ENCODE measurements at places on chromosomes 12 and 14.

DNA sequence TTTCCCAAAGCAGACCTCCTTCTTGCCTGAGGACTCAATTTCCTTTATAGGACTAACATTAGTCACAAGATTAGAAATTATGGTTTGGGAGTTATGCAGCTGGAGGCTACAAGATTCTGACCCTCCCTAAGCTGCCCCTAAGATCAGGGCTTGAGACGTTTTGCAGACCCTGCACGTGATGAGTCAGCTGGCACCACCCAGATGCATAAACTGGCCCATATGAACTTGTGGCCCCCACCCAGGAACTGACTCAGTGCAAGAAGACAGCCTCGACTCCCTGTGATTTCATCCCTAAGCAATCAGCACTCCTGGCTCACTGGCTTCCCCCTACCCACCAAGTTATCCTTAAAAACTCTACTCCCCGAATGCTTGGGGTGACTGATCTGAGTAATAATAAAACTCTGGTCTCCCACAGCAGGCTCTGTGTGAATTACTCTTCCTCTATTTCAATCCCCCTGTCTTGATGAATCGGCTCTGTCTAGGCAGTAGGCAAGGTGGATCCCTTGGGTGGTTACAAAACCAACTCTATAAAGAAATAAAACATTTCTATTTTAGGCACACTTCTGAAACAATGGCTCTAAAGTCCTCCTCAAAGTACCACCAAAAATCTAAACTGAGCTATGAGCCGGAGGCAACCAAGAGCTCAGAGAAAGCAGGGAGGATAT lies 233.4 kb downstream of the TMEM132D start:
- no peak for DNase-seq

GRCh38 chr14:33930439-33930838 lies 20.4 kb downstream of the EGLN3 start:
- DNase-seq, result no peak

- no peak for DNase-seq
Measured at GRCh38 chr12:121264135-121264534, 32.4 kb downstream of the CAMKK2 start.

- DNase-seq, result no peak
Measured at GRCh38 chr14:89227496-89227836, 189.6 kb downstream of the FOXN3 start.

GRCh38 chr12:95789126-95790032 lies 1.2 kb downstream of the NTN4 start:
- DNase-seq, result no peak

- DNase-seq, result no peak
Measured at GRCh38 chr12:57627501-57628279, 5.3 kb downstream of the B4GALNT1 start.

- DNase-seq, result no peak
Measured at GRCh38 chr12:67515679-67516340, 132.7 kb upstream of the DYRK2 start.

- DNase-seq, result no peak
Measured at GRCh38 chr14:87873741-87874140, 119.2 kb downstream of the GALC start.

DNA sequence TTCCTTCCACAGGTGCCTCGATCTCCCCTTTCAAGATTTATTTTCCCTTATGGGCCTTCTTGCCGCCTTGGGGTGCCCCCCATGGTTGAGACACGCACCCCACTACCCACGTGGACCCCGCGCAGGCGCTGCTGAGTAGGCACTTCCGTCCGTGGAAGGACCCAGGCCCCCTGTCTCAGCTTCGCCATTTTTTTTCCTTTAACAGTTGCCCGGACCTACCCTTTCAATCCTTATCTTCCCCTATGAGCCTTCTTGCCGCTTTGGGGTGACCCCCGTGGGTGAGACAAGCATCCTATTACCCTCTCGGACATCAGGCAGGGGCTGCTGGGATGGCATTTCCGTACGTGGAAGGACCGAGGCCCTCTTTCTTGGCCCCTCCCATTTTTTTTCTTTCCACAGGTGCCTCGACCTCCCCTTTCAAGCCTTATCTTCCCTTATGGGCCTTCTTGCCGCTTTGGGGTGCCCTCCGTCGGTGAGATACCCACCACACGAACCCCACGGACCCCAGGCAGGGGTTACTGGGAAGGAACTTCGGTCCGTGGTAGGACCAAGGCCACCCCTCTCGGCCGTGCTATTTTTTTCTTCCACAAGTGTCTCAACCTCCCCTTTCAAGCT lies 268.2 kb downstream of the ALG10 start:
- no peak for DNase-seq

DNA sequence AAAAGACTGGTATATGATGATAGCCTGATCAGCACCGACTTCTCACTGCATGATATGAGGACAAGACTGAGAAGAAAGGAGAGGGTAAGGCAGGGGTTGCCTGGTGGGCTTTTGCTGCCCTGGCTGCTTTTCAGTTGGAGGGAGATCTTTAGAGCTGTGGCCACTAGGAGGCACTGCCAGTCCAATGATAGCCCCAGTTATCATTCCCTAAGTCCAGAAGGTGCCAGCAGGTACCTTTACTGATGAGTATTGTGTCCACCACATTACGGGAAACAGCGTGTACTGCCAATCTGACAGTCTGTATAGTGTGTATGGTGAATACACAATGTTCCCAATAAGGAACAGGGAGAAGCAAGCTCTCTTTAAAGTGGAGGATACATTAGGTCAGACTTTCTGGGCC lies 55.8 kb upstream of the CCDC175 start:
- peak; percentile 8 for DNase-seq

GRCh38 chr12:130601327-130601726 lies 114.8 kb downstream of the RIMBP2 start:
- DNase-seq, result no peak

DNA sequence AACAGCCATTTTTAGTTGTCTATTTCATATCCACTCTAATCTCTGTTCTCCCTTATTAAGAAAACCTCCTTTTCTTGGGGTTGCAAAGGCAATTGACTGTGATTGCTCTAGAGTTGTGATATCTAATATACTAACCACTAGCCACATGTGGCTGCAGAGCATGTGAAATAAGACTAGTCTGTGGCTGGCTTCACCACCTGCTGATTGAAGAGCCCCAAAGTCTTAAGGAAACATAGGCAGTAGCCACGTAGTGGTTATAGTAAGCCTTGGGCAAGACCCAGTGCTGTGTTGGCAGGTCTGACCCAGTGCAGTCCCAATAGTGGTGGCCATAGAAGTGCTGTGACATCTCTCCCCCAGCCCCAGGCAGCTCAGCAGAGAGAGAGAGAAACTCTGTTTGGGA lies 28.4 kb upstream of the ATP2B1 start:
- no peak for DNase-seq

DNA sequence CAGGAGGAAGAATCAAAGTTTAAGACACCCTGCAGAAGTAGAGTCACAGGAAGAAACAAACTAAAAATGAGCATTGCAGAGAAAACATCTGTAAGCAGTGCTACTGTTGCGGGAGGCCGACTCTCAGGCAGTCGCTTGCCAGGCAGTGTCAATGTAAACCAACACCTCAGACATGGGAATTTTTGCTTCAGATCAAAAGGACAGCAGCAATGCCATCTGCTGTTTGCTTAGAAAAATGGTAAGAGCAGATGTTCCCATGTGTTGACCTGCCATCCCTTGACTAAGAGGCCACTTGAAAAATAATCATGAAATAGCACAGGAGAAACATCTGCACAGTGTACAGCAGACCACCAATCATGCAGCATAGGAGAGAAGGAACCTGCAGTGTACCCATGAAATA lies 196.6 kb downstream of the SLC25A21 start:
- no peak for DNase-seq

GRCh38 chr14:104882991-104883660 lies 18.1 kb downstream of the CEP170B start:
- no peak for DNase-seq

- no peak for DNase-seq
Measured at GRCh38 chr14:104331871-104332605, 193.7 kb downstream of the KIF26A start.

DNA sequence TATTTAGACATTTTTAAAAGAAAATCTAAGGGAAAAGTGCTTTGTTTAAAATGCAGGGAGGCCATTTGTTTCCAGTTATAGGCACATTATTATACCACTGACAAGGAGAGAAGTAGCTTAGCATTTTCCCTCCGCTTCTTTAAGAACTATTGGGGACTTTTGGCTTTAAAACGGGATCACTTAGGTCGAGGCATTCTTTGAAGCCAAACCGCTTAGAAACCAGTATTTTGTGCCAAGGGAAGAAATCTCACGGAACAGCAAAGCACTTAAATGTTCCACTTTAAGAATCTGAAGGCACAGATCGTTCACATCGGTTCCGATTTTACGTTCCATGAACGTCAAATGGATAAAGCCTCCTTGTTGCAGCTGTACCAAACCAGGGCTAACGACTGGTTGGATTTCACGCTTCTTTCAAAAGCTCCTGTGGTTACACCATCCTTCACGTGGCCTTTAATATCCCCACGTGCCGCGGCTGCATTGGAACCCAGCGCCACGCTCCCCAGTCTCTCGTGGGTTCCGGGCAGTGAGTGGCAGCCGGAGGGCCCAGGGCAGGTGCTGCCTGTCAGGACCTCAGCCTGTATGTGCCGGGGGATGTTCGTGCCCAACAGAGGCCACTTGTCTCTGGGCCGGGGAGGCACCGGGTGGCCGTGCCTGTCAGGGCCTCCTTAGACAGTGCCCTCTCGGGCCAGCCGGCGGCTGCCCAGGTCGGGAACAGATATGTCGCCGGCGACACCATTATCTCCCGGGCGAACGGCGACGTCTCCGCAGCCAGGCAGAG lies 195.4 kb downstream of the KIF26A start:
- no peak for DNase-seq

DNA sequence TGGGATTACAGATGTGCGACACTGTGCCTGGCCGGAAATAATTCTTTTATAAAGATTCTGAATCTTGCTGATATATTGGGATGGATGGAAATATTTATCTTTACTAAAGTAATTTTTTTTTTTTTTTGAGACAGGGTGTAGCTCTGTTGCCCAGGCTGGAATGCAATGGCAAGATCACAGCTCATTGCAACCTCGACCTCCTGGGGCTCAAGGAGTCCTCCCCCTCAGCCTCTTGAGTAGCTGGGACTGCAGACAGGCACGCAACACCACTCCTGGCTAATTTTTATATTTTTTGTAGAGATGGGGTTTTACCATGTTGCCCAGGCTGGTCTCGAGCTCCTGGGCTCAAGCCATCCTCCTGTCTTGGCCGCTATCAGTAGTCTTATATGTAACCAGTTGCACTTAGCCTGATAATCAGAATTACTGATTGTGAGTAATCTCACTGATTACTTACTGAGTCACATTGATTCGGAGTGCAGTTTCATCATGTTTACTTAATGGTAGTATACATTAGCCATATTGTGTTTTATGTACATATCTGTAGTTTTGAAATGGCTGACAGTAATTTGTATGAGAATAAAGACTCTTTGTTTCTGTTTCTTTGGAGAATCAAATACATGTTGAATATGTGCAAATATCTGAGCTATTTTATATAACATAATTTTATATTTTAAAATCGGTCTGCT lies 50.4 kb upstream of the LRTM2 start:
- no peak for DNase-seq

GRCh38 chr12:10453156-10453555 lies at the start of gene KLRC1:
TSS of gene KLRC1 (minus strand) at chr12:10453377. CDS start at chr12:10451156, 2,221 bp downstream.
- DNase-seq, result no peak

DNA sequence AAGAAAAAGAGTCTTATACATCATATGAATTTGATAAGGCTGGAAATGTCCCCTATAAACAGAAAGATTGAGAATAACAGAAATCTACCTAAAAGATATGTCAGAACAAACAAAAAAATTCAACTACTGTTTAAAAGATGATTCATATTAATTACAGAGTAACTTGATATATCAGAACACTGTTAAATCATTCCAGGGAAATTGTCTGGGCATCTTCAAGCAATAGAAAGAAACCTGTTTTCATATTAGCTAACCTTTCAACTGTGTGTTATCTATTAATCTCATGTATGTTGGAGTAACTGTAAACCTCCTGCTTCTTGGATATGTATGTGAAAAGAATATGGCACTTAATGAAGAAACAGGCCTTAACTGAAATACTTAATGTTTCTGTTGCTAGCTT lies 96.7 kb downstream of the NUBPL start:
- DNase-seq, result no peak

- no peak for DNase-seq
Measured at GRCh38 chr14:102779084-102779462, 1.8 kb downstream of the TRAF3 start.

DNA sequence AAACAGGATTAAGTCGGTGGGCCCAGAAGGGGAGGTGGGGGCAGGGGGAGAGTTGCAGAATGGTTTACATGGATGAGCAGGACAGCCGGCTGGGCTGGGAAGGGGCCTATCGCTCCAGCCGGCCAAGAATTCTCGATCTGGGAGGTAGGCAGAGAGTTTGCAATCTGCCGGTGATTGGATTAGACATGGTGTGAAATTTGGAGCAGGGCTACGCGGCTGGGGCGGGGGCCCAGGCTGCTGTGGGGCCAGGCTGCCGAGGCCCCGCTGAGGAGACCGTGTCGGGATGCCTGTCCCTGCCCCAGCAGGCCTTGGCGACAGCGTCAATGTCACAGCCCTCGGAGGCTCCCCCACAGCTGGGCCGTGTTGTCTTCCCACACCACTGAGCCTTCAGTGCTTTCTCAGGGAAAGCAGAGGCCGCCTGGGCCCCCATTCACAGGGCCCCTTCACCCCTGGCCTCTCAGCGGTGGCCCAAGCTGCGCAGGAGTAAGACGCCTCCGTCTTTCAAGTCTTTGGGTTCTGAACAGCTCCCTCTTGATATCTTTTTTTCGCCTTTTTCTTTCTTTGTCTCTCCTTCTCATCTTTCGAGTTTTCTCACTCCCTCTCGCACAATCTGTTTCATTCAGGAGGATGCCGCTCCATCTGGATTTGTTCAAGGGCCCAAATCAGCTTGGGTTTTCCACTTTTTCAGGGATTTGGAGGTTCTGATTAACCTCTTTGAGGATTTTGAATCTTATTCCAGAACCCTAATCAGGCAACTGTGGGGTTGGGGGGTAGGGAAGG lies 117.5 kb upstream of the PARP11 start:
- no peak for DNase-seq

GRCh38 chr14:55881577-55882241 lies 236.5 kb upstream of the PELI2 start:
- DNase-seq, result no peak

- DNase-seq, result no peak
Measured at GRCh38 chr14:23443881-23444280, 8.4 kb upstream of the MYH7 start.

DNA sequence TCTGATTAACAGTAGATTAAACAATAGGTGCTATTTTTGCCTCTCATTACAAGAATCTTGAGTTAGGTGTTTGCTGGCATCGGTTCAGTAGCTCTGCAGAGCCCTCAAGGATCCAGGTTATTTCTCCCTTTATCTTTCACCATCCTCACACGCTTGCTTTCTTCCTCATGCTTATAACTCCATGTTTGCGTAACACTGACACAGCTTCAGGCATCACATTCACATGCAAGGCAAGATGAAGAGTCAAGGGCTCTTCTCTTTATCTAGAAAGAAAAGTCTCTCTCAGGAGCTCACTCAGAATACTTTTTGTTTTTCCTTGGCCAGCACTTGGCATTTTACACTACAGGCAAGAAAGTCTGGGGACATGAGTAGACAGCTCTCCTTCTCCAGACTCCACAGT lies 24.2 kb upstream of the PTHLH start:
- no peak for DNase-seq
